ENCODE measurements at places on chromosomes 12 and 14.

DNA sequence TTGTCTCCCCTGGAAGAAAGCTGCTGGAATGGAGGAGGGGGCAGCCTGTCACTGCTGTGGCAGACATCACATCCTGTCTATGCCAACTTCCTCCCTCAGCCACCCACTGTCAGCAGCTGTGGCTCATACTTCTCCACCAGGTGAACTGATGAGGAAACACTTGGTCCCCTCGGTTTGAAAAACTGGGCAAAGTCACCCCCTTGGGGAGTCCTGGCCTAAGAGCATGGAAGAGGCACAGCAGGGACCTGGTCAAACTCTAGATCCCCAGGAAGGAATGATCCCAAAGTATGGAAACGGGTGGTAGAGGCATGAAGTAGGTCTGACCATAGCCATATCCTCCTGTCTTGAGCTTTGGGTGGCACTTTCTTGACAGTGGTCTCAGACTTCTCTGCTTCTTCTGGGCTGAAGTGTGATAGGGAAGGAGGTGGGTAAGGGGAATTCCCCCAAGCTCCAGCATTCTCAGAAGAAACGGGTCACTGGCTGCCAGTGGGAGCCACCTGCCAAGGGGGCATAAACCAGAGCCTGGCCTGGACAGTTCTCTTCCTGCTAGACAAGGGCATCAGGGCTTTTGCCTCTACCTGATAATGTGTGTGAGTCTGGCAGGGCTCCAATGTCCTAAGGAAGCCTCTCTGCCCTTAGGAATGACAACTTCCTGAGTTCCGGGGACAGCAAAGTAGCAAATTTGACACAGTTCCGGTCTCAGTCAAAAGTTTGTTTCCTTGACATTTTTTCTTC, 36.0 kb downstream of the FMNL3 start:
- peak; percentile 43 for DNase-seq

GRCh38 chr12:92759634-92760268, 57.0 kb downstream of the PLEKHG7 start:
- no peak for DNase-seq

DNA sequence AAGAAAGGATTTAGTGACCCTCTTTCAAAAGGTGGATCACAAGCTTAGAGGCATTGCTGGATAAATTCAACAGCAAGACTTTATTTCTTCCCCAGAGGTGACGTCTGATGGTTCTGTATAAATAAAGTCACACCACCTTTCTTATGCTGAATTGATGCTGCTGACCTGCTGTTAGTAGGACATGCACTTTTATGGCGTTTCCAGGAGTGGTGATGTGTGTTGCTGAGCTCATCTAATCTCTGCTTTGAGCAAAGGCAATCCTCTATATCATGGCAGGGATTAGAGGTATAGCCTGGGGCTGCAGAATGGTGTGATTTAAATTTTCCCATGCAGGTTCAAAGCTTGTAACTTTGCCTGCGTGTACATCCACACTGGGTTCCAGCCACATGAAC, 94.9 kb downstream of the ETV6 start:
- DNase-seq: no peak

DNA sequence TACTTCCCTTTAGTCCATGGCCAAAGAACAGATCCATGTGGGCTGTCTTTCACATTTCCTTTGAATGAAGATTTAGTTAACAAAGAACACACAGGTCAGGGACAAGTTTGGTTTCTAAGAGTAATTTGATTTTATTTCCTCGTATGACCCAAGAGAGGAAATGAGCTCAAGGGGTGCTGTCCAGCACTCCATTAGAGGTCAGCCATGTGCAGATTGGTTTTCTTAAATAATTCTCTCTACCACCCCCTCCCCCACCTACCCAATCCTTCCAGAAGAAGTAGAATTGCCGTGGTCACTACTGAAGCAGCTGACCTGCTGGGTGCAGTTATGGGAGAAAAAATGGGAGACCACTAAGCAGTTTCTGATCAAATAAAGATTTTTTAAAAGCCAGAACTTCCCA, 13.9 kb upstream of the OAS1 start:
- DNase-seq: no peak

GRCh38 chr12:25433581-25434325, 119.3 kb downstream of the LMNTD1 start:
- DNase-seq: no peak
